Cortex of kidney (tissue), 1 donor: ENCODE measurements at places on chromosomes 1 and 21.

DNA sequence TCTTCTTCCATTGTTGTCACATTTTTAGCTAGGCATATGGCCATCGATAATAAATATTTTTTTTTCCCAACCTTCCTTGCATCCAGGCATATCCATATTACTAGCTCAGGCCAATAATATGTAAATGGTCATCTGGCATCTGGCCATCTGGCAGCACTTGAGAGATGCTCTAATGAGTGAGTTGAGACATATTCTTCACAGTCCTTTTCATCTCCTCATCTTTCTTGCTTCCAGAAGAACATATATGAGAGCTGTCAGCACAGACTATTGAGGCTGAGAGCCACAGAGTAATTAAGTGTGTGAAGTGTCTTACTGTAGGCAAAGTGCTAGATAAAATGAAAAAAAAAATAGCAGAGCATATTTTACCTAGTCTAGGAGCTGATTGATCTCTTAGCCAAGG is 628.4 kb upstream of the TMPRSS15 start:
- DNase-seq = no peak

GRCh38 chr1:2344744-2345296 is 46.5 kb downstream of the MORN1 start:
- DNase-seq = no peak

GRCh38 chr1:160429125-160429561 is 28.8 kb downstream of the VANGL2 start:
- no peak for DNase-seq

- DNase-seq = no peak
Observed at GRCh38 chr1:245397771-245398170, 243.0 kb downstream of the KIF26B start.

GRCh38 chr1:207284209-207284897 is 37.1 kb upstream of the CD55 start:
- DNase-seq = no peak

DNA sequence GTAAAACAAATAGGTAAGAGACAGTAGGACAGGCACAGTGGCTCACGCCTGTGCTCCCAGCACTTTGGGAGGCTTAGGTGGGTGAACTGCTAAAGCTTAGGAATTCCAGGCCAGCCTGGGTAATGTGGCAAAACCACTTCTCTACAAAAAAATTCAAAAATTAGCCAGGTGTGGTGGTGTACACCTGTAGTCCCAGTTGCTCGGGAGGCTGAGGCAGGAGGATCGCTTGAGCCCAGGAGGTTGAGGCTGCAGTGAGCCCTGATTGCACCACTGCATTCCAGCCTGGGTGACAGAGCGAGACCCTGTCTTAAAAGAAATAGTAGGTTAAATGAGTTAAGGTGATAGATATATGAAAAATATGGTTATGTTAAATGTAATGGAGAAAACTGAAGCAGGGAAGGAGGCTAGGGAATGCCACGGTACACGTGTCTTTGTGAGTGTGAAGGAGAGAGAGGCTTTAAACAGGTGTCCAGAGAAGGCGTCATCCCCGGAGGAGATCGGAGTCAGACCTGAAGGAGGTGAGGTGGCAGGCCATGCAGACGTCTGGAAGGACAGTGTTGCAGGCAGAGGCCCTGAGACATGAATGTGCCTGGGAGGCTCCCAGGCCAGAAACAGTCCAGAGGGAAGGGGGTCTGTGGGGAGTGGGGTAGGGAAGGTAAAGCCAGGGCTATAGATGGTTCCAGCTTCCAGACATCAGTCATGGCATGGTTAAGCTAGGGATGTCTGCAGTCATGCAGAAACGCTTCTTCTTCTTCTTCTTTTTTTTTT is 7.2 kb upstream of the RIPPLY3 start:
- no peak for DNase-seq

GRCh38 chr1:117067533-117068370 is 7.6 kb downstream of the TTF2 start:
- DNase-seq = no peak

DNA sequence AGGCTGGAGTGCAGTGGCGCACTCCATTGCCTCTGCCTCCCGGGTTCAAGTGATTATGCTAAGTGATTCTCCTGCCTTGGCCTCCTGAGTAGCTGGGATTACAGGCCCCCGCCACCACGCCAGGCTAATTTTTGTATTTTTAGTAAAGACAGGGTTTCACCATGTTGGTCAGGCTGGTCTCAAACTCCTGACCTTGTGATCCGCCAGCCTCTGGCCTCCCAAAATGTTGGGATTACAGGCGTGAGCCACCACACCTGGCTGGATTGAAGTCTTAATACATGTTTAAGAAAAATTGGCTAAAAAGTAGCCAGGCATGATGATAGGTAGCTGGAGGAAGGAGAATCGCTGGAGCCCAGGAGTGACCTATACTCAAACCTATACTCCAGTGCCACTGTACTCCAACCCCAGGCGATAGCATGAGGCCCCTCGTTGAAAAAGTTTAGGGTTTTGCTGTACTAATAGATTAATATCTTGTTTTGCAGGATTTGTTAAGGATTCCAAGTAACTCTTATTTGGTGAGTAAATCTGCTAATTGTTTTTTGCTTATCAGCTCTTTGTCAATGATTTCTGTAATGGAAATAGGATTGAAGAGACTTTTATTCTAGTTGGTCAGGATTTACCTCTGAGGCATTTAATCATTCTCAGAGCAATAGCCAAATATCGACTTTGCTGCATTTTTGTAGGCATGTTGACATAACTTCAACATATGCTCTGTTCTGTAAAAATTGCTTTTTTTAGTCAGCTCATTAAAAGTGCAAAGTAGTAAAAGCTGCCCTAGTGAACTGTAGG is 2.0 kb downstream of the RCC1 start:
- DNase-seq = no peak

- no peak for DNase-seq
Observed at GRCh38 chr21:33313611-33314010, 11.2 kb upstream of the IFNAR1 start.

DNA sequence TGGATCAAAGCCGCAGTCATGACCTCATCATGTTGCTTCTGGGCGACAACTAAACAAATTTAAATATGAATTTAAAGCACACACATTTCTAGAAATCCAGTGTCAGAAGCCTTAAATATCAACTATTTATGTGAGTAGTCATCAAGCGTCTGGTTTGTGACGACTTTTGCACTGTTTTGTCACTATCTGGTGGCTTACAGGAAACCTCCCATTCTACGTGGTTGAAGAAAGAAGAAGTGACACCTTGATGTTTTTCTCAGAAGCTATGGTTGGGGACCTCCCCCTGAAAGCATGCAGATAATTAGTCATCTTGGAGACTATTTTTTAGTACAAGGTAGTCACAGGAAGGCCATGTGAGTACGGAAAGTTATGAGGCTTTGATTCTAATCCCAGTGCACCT is 58.5 kb downstream of the TENT5C start:
- no peak for DNase-seq

DNA sequence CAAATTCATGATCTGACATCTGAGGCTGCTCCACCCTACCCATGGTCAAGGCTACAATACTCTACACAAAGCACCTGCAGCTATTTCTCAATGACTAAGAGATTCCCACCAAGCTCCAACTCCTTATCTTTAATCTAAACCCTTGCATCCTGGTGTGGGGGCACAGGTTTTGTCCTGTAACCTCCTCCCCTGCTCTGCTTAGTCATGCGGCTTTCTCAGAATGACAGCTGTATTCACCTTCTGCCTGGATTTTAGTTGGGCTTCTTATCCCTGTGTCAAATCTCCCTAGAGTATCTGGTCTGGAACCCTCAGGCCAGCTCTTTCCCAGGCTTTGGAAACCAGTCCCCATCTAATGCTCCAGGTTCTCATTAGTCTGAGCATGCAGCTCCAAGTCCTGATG is 159.0 kb downstream of the BARHL2 start:
- DNase-seq = no peak

DNA sequence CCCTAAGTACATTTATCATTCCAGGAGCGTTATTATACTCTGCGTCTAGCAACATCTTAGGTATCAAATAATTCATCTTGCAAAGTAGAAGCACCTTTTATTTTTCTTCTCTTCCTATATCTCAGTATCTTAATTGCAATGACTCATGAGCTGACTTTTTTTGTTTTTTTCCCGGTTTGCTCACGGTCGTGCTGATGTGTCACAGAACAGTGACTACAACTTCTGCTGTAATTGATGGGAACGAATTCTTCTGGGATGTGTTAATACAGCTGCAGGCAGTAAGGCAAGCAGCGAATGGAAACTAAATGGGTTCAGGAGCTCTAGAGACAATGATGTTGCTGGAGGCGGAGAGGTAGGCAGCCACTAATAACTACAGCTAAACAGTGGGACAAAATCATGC is 89.8 kb upstream of the TMPRSS15 start:
- no peak for DNase-seq

GRCh38 chr1:33178836-33179439 is 2.9 kb downstream of the TRIM62 start:
- no peak for DNase-seq

GRCh38 chr1:177597393-177597792 is 372.5 kb downstream of the SEC16B start:
- DNase-seq = no peak

DNA sequence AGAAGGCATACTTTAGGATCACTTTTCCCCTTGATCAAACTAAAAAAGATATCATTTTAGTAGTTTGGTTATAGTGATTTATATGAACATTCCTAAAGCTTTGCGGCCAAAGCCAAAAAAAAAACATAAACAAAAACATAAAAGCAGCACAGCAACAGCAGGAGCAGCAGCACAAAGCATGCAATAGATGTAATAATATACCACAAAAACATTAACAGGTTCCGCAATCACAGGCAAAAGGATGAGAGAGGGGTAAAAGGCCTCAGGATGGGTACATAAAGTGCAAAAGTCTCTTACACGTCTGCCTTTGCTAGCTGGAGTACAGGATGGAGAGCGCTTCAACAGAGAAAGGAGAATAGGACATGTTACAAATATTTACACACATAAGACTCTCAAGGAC is 119.0 kb downstream of the COQ8A start:
- DNase-seq = no peak

- no peak for DNase-seq
Observed at GRCh38 chr1:186497651-186498050, 36.7 kb upstream of the PDC start.

GRCh38 chr1:8367571-8368194 is 49.8 kb downstream of the SLC45A1 start:
- no peak for DNase-seq

GRCh38 chr1:15008783-15009729 is 144.5 kb upstream of the TMEM51 start:
- DNase-seq = no peak

- DNase-seq = no peak
Observed at GRCh38 chr1:59669752-59670312, 144.9 kb upstream of the HOOK1 start.

DNA sequence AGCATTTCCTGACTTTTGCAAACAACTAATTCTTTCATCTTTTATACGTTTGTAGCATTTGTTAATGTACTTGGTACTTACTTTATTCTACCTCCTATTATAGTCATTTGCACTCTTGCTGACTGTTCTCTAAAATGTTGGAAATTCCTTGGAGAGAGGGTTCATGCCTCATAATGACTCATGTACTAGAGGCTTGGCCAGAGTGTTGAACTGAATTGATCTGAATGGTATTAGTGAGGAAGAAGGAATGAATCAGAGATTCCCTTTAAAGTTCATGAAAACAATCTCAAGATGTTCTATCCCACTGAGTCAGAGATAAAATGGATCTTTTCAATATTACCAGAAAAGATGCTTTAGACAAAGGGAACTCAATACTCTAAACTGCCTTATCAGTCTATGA is 383.4 kb downstream of the SEC16B start:
- DNase-seq = no peak

- DNase-seq = no peak
Observed at GRCh38 chr1:6170742-6171201, 9.3 kb downstream of the CHD5 start.

DNA sequence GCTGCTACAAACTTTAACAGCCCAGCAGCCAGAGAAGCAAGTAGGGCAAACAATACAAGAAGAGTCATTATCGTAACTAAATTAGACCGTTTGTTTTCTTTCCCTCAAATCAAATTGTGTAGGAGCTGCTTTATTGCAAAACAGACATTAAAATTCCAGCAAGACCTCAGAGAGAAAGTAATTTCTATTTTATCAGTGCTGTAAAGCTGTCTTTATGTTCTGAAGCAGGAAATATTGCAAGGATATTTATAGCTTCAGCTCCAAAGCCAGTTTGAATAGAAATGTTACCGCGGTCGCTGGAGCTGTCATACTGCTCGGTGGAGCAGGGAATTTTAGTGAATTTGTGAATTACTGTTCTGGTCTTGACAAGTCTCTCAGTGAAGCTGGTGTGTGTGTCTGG is 503.8 kb upstream of the PLXNA2 start:
- DNase-seq = no peak

DNA sequence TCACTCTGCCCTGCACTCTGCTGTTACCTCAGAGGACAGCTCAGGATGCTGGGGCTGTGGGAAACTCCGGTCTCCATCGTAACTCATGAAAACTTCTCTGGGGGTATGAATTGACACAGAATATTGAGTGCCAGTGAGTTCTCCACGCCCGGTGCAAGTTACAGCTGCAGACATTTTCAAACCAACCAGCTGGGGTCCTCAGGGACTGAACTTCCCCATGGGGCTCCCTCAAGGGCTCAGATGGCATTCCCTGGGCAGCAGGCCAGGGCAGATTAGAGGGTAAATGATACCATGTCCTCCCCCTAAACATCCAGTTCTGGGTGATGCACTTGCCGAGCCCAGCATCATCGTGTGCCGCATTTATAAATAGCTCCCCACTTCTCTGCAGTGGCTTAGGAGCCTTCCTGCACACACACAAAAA is 27.8 kb upstream of the CCSAP start:
- DNase-seq = no peak

- DNase-seq = no peak
Observed at GRCh38 chr1:92259350-92259749, 39.4 kb downstream of the GLMN start.

- DNase-seq = no peak
Observed at GRCh38 chr1:24235921-24236788, 49.1 kb upstream of the IFNLR1 start.

DNA sequence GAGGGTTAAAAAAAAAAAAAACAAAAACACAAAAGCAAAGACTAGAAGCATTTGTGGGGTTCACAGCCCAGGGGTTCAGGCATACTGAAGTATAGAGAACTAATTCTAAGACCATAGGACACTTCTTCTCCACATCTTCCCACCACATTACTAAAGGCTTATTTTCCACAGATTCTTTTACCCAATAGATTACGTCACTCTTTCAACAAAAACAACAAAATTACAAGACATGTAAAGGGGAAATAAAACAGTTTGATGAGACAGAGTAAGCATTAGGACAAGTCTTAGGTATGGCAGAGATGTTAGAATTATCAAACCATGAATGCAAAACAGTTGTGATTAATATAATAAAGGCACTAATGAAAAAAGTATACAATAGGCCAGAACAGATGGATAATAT is 2013.7 kb downstream of the MRPL39 start:
- DNase-seq = no peak

DNA sequence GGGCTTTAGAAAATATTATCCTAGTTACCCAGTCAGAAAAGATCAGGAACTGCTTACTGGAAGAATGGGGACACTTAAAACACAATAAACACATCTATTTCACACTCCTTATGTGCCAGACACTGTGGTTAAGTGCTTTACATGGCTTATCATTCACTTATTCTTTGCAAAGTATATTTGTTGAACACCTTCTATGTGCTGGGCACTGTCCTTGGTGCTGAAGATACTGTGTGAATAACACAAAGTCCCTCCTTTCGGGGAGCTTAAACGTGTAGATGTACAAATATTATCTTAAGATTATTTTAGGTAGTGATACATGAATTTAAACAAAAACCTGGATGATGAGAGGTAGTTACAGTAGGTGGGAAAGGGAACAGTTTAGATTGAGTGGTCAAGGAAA is 169.3 kb downstream of the ST6GALNAC5 start:
- DNase-seq = no peak

GRCh38 chr1:233627376-233627775 is 13.5 kb downstream of the KCNK1 start:
- no peak for DNase-seq

- no peak for DNase-seq
Observed at GRCh38 chr1:113118266-113118665, 45.3 kb downstream of the LRIG2 start.
